ENCODE measurements at places on chromosomes 12 and 14.

DNA sequence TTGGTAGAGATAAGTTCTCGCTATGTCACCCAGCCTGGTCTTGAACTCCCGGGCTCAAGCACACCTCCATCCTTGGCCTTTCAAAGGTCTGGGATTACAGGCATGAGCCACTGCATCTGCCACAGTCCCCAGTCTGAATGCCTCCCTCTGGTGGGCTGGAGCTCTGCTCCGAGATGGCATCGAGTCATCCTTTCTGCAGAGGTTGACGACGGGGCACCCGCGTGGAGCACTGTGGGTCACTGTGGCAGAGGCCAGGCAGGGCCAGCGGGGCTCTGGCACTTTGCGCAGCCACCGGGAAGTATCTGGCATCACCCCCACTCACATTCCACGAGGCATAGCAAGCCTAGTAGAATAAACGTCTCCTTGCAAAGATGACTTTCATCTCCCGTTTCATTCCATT, 163.3 kb upstream of the DIO3 start:
- no peak for DNase-seq

GRCh38 chr12:41527062-41527461, 338.9 kb downstream of the PDZRN4 start:
- DNase-seq: no peak

DNA sequence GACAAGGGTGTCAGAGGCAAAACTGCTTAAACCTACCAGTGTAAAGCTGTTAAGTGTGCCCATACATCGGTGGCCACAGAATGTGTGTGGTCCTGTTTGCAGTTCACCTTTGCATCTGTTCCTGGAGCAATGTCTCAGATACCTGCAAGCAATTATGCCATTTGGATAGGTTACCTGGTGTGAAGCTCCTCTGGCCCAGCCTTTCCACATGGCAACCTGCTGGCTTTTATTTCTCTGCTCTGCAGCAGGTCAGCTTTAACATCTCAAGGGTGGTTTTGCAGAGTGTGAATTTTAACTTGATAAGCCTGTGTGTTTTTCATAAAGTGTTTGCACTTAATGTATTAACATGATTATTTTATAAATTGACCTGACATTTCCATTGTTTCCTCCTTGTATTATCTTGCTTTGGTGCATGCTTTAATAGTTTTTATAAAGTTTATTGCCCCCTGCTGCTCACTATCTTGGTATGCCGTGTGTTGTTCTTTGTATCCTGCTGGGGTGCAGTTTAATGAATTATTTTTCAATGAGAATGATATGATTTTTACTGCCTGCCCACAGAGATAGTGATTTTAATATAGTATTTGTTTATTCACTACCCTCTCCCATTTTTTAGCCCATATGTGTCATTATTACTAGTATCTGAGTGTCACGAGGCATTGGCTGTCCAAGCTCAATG, 403.8 kb downstream of the NPAS3 start:
- no peak for DNase-seq

DNA sequence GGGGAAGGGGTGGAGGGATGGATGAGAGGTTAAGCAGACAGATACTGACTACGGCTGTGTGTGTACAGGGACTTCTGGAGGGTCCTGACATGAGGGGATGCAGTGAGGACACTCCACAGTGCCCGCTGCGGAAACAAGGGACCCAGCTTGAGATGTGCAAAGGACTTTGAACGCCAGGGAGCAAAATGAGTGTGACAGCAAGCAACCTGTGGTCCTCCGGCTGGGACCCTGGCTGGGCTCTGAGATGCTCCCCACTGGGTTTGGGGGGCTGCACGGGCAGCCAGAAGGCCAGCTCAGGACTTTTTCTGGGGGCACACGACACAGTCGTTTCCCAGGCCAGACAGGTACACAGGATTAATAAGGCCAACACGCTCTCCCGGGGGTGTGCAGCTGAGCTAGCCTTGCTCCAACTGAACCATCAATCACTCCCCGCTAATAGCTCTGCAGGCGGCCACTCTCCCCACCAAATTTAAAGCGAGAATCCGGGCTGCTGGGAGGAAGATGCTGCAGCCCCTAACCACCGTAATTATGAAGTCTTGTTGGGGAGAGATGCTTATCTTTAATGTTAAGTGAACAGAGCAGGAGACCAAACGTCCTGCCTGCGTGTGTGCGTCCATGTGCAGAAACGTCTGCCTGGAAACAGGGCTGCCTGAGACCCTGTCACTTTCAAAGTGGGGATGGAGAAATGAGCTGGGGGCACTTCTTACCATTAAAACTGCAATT, 51.6 kb upstream of the DLK1 start:
- DNase-seq: no peak

GRCh38 chr12:59079002-59079401, 158.7 kb upstream of the LRIG3 start:
- DNase-seq: no peak

Measured in AG08396 (cell line).